ENCODE measurements at places on chromosomes 1 and 21.

GRCh38 chr1:74513411-74514300 lies 1.2 kb upstream of the LRRC53 start:
- no peaks in the 10 kb centered on the region for H3K27me3 ChIP-seq
- DNase-seq = no peak
- no peak overlapping the region for H3K27ac ChIP-seq
- H3K4me3 ChIP-seq = no peak overlapping the region
- H3K4me1 ChIP-seq = peaks cover 9% of the 10 kb centered on the region

GRCh38 chr1:89703469-89703868 lies 70.5 kb downstream of the LRRC8C start:
- DNase-seq = no peak
- no peaks in the 10 kb centered on the region for H3K36me3 ChIP-seq
- H3K27me3 ChIP-seq = no peaks in the 10 kb centered on the region
- peaks cover 11% of the 10 kb centered on the region for H3K4me1 ChIP-seq

DNA sequence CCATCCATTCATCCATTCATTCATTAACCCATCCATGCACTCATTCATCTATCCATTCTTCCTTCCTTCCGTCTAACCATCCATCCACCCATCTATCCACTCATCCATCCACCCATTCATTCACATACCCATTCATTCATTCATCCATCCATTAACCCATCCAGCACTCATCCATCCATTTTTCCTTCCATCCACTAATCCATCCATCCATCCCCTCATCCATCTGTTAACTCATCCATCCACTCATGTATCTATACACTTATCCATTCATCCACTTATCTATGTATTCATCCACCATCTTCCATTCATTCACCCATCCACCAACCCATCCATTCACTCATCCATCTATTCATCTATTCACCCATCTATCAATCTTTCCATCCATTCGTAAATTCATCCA lies 107.8 kb downstream of the PRDM16 start:
- no peaks in the 10 kb centered on the region for H3K36me3 ChIP-seq
- DNase-seq = no peak
- H3K4me1 ChIP-seq = no peaks in the 10 kb centered on the region
- H3K4me3 ChIP-seq = no peak overlapping the region

DNA sequence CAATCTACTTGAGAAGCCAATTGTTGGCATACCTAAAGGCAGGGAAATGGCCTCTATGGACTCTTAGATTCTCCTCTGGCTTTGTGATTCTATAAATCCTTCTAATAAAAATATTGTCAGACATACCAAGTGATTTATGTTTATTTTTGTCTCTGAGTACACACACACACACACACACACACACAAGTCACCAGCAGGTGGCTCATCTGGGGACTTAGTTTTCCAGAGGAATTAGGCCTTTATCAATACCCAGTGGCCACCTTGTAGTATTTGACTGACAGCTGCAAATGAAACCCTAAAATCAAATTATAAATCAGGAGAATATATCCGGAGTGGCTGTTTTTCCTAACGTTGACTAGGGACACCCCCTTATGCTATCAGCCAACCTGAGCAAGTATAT lies 258.5 kb downstream of the BRINP2 start:
- no peaks in the 10 kb centered on the region for H3K36me3 ChIP-seq
- no peak for DNase-seq
- no peak overlapping the region for H3K27ac ChIP-seq
- no peak overlapping the region for H3K4me3 ChIP-seq
- H3K27me3 ChIP-seq = no peaks in the 10 kb centered on the region
- no peaks in the 10 kb centered on the region for H3K4me1 ChIP-seq

DNA sequence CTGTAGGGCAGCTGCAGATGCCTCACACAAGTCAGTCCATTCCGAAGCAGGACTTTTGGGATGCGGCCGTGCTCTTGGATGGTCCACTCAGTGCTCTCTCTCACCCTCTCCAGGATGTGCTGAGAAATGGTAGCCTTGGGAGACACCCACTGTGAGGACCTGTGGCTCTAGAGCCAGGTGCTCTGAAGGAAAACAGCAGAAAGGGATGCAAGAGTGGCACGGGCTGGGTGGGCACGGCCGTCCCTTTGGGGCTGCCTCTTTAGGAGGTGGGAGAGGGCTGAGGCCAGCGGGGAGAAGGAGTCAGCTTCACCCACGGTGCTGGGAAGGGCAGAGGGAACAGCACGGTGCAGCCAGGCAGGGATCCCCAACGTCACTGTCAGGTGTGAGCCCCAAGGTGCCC lies 106.1 kb downstream of the RIPK4 start:
- H3K36me3 ChIP-seq = no peaks in the 10 kb centered on the region
- no peak for DNase-seq
- 0 out of 2 replicates have a peak overlapping the region, but pooled peaks have one; percentile 49 for H3K27ac ChIP-seq

DNA sequence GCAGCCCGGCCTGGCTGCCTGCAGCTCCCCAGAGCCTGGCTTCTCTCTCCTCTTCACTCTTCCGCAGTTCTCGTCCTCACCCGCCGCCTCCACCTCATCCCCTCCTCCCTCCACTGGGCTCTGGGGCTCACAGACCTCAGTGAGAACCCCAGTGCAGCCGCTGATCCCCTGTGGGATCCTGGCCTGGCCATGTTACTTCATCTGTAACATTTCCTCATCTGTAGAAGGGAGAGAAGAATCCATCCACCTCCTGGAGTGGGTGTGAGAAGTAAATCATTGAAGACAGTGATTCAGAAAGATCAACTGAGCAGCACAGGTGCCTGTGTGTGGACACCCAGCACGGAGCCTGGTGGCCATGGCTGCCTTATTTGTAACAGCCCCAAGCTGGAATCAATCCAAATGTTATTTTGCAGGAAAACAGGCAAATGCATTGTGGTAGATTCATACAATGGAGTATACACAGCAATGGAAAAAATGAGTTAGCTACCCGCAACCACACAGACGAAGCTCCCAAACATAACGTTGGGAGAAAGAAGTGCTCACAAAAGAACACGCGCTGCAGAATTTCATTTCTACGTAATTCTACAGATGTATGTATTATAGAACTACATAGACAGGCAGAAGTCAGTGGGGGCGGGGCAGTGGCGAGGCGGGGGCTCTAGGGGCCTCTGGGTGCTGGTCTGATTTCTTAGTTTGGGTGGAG lies 8.7 kb downstream of the LAPTM5 start:
- H3K4me1 ChIP-seq = peaks cover 42% of the 10 kb centered on the region
- no peaks in the 10 kb centered on the region for H3K36me3 ChIP-seq
- H3K27me3 ChIP-seq = no peaks in the 10 kb centered on the region
- no peak overlapping the region for H3K4me3 ChIP-seq
- peak overlapping the region; percentile 87 for H3K27ac ChIP-seq

- H3K36me3 ChIP-seq = peaks cover 10% of the 10 kb centered on the region
- no peaks in the 10 kb centered on the region for H3K27me3 ChIP-seq
- DNase-seq = no peak
- peak overlapping the region; percentile 47 for H3K27ac ChIP-seq
- no peak overlapping the region for H3K4me3 ChIP-seq
Measured at GRCh38 chr1:22064751-22065402, 12.4 kb downstream of the CDC42 start.

- no peak for DNase-seq
- no peak overlapping the region for H3K27ac ChIP-seq
- H3K27me3 ChIP-seq = no peaks in the 10 kb centered on the region
- H3K4me3 ChIP-seq = no peak overlapping the region
Measured at GRCh38 chr1:218380125-218380977, 35.2 kb downstream of the TGFB2 start.

- no peaks in the 10 kb centered on the region for H3K27me3 ChIP-seq
- H3K27ac ChIP-seq = no peak overlapping the region
- H3K36me3 ChIP-seq = peaks cover 15% of the 10 kb centered on the region
- no peaks in the 10 kb centered on the region for H3K4me1 ChIP-seq
Measured at GRCh38 chr1:204437796-204438570, 26.4 kb upstream of the PPP1R15B start.

- H3K4me1 ChIP-seq = no peaks in the 10 kb centered on the region
- no peak for DNase-seq
- H3K27me3 ChIP-seq = no peaks in the 10 kb centered on the region
- H3K27ac ChIP-seq = no peak overlapping the region
- H3K36me3 ChIP-seq = no peaks in the 10 kb centered on the region
Measured at GRCh38 chr1:180137776-180138175, 16.9 kb upstream of the QSOX1 start.

DNA sequence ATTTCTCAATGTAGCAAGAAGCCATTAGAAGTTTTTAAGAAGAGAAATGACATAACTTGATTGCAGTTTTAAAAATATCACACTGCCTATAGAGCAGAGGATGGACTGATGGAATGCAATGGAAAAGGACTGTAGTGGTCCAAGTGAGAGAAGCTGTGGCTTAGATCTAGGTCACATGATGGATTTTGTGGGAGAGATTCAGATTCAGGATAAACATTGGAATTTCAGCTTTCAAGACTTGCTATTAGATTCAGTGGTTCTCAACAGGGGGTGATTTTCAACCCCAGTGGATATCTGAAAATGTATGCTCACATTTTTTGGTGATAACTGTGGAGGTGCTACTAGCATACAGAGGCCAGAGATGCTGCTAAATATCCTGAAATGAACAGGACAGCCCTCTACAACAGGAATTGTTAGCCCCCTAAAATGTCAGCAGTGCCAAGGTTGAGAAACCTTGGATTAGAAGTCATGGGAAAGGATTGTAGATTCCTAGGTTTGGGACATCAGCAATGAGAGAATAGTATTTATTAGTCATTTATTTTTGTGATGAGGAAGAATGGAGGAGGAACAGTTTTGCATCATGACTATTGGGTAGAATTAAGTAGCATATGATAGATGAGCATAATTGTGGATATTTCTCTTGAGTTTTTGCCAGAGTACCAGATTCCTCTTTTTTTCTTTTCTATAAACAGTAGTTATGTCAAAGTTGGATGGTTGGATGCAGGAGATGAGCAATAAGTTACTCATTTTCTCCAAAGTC lies 30.1 kb upstream of the KCNK2 start:
- H3K4me3 ChIP-seq = no peak overlapping the region
- no peak for DNase-seq

- no peaks in the 10 kb centered on the region for H3K36me3 ChIP-seq
- no peak overlapping the region for H3K4me3 ChIP-seq
- no peak for DNase-seq
- no peaks in the 10 kb centered on the region for H3K4me1 ChIP-seq
Measured at GRCh38 chr21:27545754-27546349, 579.0 kb upstream of the ADAMTS5 start.

- no peaks in the 10 kb centered on the region for H3K36me3 ChIP-seq
- H3K27me3 ChIP-seq = no peaks in the 10 kb centered on the region
- no peak for DNase-seq
- peaks cover 79% of the 10 kb centered on the region for H3K4me1 ChIP-seq
- H3K27ac ChIP-seq = peak overlapping the region; percentile 15
Measured at GRCh38 chr1:235628316-235629005, 21.1 kb downstream of the GNG4 start.

GRCh38 chr1:75134647-75135572 lies 722 bp downstream of the LHX8 start:
- no peak overlapping the region for H3K27ac ChIP-seq
- no peaks in the 10 kb centered on the region for H3K36me3 ChIP-seq
- H3K4me3 ChIP-seq = peak overlapping the region; percentile 95

DNA sequence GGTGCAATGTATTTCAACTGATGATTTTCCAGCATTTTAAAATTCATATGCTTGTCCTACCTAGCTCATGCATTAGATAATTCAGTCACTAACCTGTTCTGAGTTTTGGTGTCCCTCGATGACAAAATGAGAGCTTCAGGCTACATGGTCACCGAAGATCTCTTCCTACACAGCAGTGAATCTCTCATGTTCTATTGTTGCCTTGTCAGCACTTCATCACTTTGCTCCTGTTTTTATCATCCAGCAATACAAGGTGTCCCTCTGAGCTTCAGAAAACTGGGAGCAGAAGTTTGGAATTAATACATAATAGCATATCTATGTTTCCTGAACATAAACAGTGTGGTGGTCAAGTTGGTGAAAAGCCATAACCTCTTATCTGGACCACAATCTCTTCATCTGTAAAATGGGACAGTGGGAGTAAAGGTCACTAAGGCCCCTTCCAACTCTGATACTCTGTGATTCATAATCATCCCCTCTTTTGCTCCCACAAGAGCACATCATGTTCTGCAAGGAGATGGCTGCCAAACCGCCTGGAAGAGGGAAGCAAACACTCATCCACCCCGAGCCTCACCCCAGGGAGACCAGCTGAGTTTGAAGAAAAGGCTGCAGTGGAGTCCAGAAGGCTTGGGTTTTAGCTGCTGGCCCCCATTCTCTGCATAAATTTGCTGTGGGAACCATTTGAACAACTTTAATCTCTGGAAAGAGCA lies 137.9 kb upstream of the F3 start:
- DNase-seq = no peak
- H3K4me1 ChIP-seq = peaks cover 25% of the 10 kb centered on the region
- H3K27ac ChIP-seq = no peak overlapping the region
- no peaks in the 10 kb centered on the region for H3K27me3 ChIP-seq
- no peak overlapping the region for H3K4me3 ChIP-seq
- peaks cover 6% of the 10 kb centered on the region for H3K36me3 ChIP-seq

GRCh38 chr1:160449494-160449893 lies 49.1 kb downstream of the VANGL2 start:
- no peaks in the 10 kb centered on the region for H3K36me3 ChIP-seq
- no peak overlapping the region for H3K4me3 ChIP-seq
- no peak overlapping the region for H3K27ac ChIP-seq
- H3K27me3 ChIP-seq = no peaks in the 10 kb centered on the region
- H3K4me1 ChIP-seq = no peaks in the 10 kb centered on the region
- no peak for DNase-seq

DNA sequence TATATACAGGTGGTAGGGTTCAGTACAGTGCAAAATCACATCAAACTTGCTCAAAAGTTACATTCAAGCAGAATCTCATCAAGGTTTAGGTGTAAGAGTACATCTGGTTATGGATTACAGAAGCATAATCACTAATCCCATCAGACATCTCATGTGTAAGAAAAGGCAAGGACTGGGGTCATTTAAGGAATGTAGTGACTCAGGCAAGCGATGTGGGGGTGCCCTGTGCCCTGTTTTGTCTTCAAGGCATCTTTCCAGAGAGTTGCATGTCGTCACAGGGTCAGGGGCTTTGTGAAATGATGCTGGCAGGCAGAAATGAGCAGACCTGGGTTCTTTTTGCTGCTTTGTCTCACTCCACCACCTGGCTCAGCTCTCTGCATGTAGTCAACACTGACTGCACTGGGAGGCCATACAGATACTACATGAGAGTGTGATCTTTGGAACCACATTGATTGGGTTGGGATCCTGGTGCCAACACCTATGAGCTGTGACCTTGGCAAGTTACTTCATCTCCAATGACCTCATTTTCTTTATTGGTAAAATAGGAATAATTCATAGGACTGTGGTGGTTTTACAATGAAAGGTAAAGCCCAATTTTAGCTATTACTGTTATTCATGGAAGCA lies 8.2 kb upstream of the HHIPL2 start:
- no peak for DNase-seq
- no peak overlapping the region for H3K4me3 ChIP-seq
- no peaks in the 10 kb centered on the region for H3K4me1 ChIP-seq
- no peaks in the 10 kb centered on the region for H3K27me3 ChIP-seq
- no peak overlapping the region for H3K27ac ChIP-seq
- H3K36me3 ChIP-seq = peaks cover 19% of the 10 kb centered on the region
